ENCODE measurements at places on chromosomes 4 and X. TPM values are rescaled to one million over a fixed set of nuclear protein-coding genes. Genes with fewer than 3 reads are reported as not detected.
A peak's percentile ranks its signal among the peaks of the same experiment; 100 is the strongest.

The FREM3 gene
- not detected for total RNA-seq

The PALLD gene
- 0.60 TPM for total RNA-seq

The SMR3B gene
- not detected for total RNA-seq

The CENPU gene
- total RNA-seq: 53.4 TPM

The HPF1 gene
- 20.4 TPM for total RNA-seq

The RPA4 gene
- total RNA-seq: 0.38 TPM

The KCND1 gene
- total RNA-seq: 2.6 TPM

The TCEAL2 gene
- total RNA-seq: 0.41 TPM

The KCNE5 gene
- total RNA-seq: 0.34 TPM

The SCML2 gene
- 2.5 TPM for total RNA-seq

DNA sequence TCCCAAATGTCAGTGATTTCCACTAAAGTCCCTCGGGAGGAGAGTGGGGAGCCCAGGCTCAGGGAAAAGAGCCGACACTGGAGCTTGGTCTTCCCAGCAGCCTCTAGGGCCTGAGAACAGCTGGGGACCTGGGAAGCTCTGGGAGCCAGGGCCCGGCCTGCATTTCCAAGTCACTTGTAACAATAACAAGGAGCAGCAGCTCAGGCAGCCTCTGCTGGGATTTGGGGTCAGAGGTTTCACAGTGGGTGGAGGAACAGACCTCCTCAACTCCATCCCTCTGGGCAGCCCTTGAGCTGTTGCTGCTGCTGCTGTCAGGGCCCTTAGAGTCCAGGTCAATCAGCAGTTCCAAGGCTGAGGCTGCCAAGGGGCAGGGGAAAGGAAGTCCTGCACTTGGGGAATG, 11.1 kb downstream of the STARD8 start:
- H3K4me1 ChIP-seq: no peaks in the 10 kb centered on the region
- DNase-seq: no peak
- H3K36me3 ChIP-seq: no peaks in the 10 kb centered on the region
- H3K27me3 ChIP-seq: no peaks in the 10 kb centered on the region
- no peak overlapping the region for H3K27ac ChIP-seq

- H3K27me3 ChIP-seq: no peaks in the 10 kb centered on the region
- H3K4me1 ChIP-seq: no peaks in the 10 kb centered on the region
- no peak overlapping the region for H3K27ac ChIP-seq
- H3K36me3 ChIP-seq: no peaks in the 10 kb centered on the region
- H3K4me3 ChIP-seq: no peak overlapping the region
Measured at GRCh38 chr4:162761965-162762364, 404.7 kb downstream of the NAF1 start.

DNA sequence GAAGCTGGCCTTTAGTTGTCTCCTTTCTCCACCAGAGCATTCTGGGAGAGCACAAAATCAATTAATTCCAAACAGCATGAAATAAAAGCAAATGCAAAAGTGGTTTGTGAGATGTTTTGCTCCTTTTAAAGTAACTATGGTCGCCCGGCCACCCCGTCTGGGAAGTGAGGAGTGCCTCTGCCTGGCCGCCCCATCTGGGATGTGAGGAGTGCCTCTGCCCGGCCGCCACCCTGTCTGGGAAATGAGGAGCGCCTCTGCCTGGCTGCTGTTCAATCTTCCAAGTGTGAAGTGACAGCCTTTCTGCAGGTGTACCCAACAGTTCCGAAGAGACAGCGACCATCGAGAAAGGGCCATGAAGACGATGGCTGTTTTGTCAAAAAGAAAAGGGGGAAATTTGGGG, 381.3 kb upstream of the FGF16 start:
- peaks cover 10% of the 10 kb centered on the region for H3K4me1 ChIP-seq
- H3K27me3 ChIP-seq: peaks cover 1% of the 10 kb centered on the region
- no peak for DNase-seq
- H3K36me3 ChIP-seq: no peaks in the 10 kb centered on the region
- H3K4me3 ChIP-seq: no peak overlapping the region

DNA sequence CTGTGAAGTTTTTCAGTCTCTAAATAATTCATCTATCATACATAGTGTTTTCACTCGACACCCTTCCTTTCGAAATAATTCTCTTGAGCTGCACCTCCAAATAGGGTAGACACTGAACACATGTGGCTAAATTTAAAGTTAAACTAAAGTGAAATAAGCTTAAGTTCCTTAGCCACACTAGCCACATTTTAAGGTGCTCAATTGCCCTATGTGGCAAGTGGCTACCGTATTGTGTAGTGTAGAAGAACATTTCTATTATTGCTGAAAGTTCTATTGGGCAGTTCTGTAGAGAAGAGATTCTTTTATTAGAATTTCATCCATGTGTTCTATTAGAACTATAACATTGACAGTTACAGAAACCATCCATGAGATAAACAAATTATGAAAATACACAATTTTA, 107.0 kb upstream of the CTSO start:
- DNase-seq: no peak
- no peak overlapping the region for H3K4me3 ChIP-seq
- H3K36me3 ChIP-seq: no peaks in the 10 kb centered on the region
- H3K27me3 ChIP-seq: no peaks in the 10 kb centered on the region
- H3K27ac ChIP-seq: no peak overlapping the region

DNA sequence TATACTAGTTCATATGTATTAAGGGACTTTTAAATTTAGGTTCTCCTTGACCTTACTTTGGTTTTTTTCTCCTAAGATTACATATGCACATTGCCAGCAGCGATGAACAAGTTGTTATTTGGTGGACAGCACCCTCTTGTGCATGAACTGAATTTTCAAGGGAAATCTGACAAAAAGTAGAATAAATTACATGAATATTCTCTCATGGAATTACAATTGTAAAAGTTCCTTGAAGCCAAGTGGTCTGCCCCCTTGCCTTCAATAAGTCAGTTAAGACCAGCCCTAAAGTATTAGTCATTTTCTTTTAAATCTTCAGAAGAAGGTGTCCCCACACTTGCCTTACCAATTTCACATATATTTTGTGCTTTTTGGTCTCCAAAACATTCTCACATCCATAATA, 30.7 kb upstream of the SMARCA5 start:
- DNase-seq: peak; percentile 5
- H3K4me3 ChIP-seq: no peak overlapping the region
- H3K4me1 ChIP-seq: no peaks in the 10 kb centered on the region
- no peak overlapping the region for H3K27ac ChIP-seq

- H3K36me3 ChIP-seq: no peaks in the 10 kb centered on the region
- no peaks in the 10 kb centered on the region for H3K27me3 ChIP-seq
- no peak for DNase-seq
- no peak overlapping the region for H3K27ac ChIP-seq
- no peak overlapping the region for H3K4me3 ChIP-seq
Measured at GRCh38 chr4:181647396-181648147, 595.6 kb upstream of the TENM3 start.

DNA sequence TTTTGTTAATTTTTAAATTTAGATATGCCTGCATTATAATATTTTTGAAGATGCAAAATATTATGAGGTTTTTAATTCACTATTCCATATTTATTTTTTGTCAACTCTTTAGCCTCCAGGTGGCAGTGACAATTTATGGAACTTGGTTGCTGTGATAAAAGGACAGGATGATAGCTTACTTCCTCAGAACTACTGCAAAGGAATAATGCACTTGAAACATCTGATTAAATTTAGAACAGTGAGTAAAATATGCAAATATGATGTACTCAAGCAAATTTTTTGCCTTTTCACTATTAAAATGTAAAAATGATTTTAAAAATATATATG, 45.1 kb downstream of the SPATA4 start:
- no peak overlapping the region for H3K27ac ChIP-seq
- H3K4me3 ChIP-seq: no peak overlapping the region
- no peaks in the 10 kb centered on the region for H3K27me3 ChIP-seq
- no peaks in the 10 kb centered on the region for H3K4me1 ChIP-seq

DNA sequence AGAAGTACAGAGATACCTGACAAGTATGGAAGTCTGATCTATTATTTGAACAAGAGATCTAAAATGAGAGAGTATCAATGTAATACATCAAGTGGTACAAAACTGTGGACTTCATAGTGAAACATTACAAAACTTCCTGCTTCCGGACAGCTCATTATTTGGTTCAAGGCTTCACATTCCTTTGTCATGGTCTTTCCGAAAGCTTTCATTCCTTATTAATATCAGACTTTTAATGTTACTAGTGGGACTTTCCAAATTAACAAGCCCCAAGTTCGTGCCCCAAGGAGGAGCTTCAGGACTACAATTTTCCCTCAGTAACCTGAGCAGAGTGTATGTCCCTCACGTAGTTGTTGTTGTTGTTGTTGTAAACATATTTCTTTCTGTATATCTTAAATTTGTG, 1.2 kb downstream of the CHIC2 start:
- peaks cover 13% of the 10 kb centered on the region for H3K36me3 ChIP-seq
- H3K4me3 ChIP-seq: peak overlapping the region; percentile 85
- H3K27ac ChIP-seq: peak overlapping the region; percentile 96
- peaks cover 46% of the 10 kb centered on the region for H3K4me1 ChIP-seq
- no peaks in the 10 kb centered on the region for H3K27me3 ChIP-seq
- peak; percentile 15 for DNase-seq

- H3K27ac ChIP-seq: no peak overlapping the region
- DNase-seq: no peak
- H3K27me3 ChIP-seq: peaks cover under 1% of the 10 kb centered on the region
- H3K4me3 ChIP-seq: no peak overlapping the region
Measured at GRCh38 chr4:10173754-10174749, 57.5 kb upstream of the WDR1 start.

DNA sequence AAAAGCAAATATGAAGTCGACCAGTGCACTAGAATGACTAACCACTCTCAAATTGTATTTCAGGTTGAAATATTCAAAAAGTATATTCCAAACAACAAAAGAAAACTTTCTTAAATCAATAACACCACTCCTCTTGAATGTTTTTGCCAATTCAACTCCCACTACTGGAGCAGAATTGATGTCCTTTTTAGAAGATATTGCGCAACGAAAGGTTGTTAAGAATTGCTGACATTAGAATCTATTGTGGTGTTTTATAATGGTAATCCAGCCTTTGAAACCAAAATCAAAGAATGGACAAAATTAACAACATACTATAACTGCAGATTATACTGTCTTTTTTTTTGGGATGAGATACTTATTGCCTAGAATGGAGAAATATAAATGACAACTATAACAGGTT, 331.3 kb downstream of the GRXCR1 start:
- no peaks in the 10 kb centered on the region for H3K4me1 ChIP-seq
- H3K36me3 ChIP-seq: no peaks in the 10 kb centered on the region
- H3K27ac ChIP-seq: no peak overlapping the region
- H3K4me3 ChIP-seq: no peak overlapping the region
- DNase-seq: no peak
- no peaks in the 10 kb centered on the region for H3K27me3 ChIP-seq

- no peak for DNase-seq
- peaks cover 24% of the 10 kb centered on the region for H3K4me1 ChIP-seq
- H3K27me3 ChIP-seq: no peaks in the 10 kb centered on the region
- H3K27ac ChIP-seq: peak overlapping the region; percentile 84
- H3K4me3 ChIP-seq: peak overlapping the region; percentile 26
Measured at GRCh38 chr4:4268776-4269175, 20.8 kb upstream of the TMEM128 start.

- peak overlapping the region; percentile 95 for H3K27ac ChIP-seq
- H3K4me3 ChIP-seq: peak overlapping the region; percentile 90
- no peaks in the 10 kb centered on the region for H3K27me3 ChIP-seq
- peak; percentile 58 for DNase-seq
- H3K36me3 ChIP-seq: peaks cover 3% of the 10 kb centered on the region
Measured at GRCh38 chr4:86935566-86935852, 698 bp downstream of the AFF1 start.

DNA sequence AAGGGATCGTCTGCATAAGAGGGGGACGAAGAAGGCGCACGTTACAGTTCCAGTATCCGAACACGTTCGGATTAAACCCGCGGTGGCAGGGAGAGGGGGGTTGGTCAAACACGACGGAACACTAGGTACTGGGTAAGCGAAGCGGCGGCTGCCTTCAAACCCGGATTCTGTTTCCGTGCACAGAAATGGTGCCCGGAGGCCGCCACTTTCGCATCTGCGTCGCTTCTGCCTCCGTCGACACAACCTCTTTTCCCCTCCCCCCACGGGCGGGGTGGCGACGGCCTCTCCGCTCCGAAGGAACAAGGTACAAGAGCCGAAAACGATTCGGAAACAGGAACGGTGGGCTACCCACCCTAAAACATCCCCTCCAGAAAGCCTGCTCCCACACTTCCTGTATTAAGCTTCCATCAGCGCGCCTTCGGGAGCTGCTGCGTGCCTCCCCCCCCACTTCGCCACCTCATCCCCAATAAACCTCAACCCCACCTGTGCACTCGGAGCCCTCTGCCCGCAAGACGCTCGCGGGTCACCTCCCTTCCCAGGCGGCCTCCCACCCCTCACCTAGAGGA, 667 bp downstream of the G3BP2 start:
- H3K36me3 ChIP-seq: peaks cover 47% of the 10 kb centered on the region
- H3K4me1 ChIP-seq: peaks cover 39% of the 10 kb centered on the region
- peak overlapping the region; percentile 95 for H3K4me3 ChIP-seq
- peak; percentile 89 for DNase-seq
- peak overlapping the region; percentile 99 for H3K27ac ChIP-seq
